Activated CD4-positive, alpha-beta T cell treated with anti-CD3 and anti-CD28 coated beads, Interleukin-2, amount 50 U/mL, for 48 hours (primary cell): ENCODE measurements at places on chromosomes 7 and 10.

GRCh38 chr7:139743267-139743966, 34.4 kb downstream of the HIPK2 start:
- DNase-seq = no peak

DNA sequence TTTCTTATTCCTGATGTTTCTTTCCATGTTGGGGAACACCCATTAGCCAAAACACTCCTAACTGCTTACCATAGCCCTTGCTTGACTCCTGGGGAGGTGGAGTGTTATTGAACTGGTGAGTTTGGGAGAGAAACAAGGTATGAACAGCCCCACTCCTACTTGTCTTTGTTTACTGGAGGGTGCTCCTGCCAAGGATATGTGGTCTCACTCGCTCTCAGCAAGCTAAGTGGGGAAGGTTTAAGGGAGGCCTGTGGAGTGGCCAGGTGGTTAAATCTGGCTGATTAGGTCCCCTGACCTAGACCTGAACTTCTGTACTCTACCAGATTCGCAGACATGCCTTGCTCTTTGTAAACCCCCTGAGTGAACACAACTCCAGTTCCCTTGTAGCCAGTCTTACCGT, 300.1 kb downstream of the PTEN start:
- no peak for DNase-seq

DNA sequence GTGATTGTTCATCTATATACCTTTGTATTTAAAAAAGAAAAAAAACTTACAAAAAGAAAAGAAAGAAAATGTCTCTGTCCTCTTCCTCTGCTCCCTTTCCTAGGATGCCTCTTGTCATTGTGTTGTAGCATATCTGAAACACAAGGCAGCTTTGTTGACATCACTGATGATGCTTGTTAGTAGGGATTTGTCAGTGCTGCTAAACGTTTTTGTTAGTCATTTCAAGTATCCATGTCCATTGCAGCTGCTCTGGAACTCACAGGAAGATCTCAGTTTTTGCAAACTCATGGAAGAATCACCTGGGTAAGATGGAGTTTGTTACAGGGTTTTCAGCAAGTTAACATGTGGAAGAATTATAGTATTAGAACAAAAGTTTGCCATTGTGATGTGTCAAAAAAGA, 123.6 kb downstream of the CCSER2 start:
- no peak for DNase-seq

GRCh38 chr10:104904753-104905323, 263.7 kb downstream of the SORCS3 start:
- DNase-seq = no peak

DNA sequence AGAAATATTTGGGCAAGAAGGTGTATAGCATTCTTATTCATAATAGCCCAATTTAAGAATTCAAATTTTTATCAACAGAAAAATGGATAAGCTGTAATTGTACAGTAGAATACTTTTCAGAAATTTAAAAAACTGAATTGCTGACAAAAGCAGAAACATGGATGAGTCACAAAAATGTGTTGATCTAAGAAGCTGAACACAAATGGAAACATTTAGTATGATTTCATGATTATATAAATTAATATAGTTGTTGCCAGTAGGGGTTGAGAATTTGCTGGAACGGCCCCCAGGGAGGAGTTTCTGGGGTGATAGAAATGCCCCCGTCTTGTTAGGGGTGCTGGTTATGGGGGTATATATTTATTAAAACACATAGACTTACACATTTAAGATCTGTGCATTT, 179.1 kb downstream of the KLF6 start:
- no peak for DNase-seq

DNA sequence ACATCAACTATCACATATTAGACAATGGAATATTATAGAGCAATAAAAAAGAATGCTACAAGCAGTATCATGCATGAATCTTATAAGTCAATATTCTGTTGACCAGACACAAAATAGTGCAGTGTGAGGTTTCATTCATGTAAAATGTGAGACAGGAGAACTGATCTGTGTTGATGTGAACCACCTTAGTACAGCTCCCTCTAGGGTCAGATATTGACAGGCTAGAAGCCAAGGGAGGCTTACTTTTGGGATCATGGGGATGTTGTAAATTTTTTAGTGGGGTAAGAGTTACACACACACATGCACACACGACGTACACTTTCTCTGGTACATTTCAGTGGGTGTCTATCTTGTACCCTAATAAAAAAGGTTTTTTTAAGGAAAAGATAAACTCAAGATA, 231.6 kb upstream of the FOXK1 start:
- no peak for DNase-seq

DNA sequence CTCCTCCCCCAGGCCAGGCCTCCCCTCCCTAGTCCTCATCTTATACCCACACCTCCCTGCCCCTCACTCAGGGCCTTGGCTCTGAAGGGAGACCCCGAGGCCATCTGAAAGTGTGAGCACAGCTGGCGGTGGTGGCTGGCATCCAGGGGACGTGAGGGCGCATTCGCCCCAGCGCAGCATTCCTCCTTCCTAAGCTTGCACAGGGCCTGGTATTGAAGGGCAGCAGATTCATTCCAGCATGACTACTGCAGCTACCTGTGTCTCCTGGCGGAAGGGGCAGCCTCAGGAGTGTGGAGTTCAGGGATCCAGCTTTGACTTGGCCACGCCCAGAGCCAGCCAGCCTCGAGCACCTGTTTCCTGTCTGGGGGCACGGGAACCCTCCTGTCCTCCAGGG, 72.6 kb downstream of the PARP12 start:
- no peak for DNase-seq

GRCh38 chr7:38339953-38340819, 66.8 kb upstream of the TARP start:
- no peak for DNase-seq

- DNase-seq = no peak
Observed at GRCh38 chr7:73622909-73623797, 1.2 kb downstream of the MLXIPL start.

DNA sequence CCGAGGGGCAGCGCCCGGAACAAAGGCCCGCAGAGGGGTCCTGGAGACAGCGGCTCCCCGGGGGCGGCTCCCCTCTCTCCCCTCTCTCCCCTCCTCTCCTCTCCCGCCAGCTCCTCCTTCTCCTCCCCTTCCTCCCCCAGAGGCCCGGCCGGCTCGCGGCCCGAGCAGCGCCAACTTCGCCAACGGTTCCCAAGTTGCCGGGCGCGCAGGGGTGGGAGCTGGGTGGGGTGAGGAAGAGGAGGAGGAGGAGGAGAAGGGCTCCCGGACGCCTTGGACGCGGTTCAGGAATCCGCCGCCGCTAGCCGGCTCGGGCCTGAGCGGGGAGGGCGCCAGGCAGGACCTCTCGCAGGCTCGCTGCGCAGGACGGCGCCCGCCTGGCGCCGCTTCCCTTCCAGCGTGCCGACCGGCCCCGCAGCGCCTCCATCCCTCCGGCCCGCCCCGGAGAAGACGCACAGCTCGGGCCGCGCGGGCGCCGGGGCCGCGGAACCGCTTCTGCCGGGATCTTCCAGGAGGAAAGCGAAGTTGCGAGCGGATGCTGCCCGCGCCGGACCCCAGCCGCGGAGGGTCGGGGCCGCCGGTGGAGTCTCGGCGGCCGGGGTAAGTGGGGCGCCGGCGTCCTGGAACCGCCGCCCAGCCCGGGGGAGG, at the start of gene CHST3:
CHST3 (plus strand) TSS at position 298 of the 645 bp plus-strand sequence. CDS start 41,448 bp downstream, outside the sequence.
- DNase-seq = peak; percentile 17

GRCh38 chr10:16570731-16571130, 49.1 kb upstream of the C1QL3 start:
- DNase-seq = no peak

DNA sequence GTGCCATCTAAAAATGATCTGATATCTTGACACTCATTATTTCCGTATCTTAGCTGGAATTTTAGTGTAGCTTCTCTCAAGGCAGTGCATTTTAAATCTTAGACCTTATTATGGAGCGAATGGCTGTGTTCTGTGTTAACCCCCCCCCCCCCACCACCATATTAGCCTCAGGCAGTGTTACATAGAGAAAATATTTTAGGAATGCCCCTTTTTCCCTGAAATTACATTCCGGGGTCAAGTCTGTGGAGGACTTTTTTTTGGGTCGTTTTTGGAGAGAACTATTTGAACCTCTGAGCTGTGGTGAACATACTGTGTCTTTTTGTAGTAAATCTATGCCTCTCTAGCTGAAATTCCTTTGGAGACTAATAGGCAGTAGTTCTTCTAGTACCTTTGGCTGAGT, 3.1 kb downstream of the CCDC126 start:
- no peak for DNase-seq

DNA sequence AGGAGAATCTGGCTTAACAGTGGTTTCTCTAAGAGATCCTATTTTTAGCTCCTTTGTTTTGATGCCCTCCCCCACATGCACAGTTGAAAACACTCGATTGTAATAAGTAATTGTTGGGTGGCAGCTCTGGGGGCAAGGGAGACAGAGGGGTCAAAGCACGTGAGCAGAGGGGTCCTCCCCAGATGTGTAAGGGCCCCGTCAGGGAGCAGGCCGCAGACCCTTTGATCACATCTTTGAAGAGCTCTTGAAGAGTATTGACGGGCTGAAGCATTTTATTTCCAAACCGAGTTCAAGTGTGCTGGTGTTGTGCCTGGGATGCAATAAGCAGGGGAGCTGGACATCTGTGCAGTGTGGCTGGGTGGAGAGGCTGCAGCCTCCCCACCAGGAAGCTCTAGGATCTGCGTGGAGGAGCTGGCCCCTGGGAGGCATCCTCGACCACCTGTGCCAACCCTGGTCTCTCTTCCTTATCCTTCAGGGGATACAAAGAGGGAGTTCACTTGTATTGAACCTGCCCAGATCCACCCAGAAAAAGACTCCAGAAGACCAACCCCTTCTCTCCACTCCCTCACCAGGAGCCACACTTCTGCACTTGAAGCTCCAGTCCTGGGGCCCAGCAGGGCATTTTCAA, 473.0 kb upstream of the MGMT start:
- DNase-seq = no peak

DNA sequence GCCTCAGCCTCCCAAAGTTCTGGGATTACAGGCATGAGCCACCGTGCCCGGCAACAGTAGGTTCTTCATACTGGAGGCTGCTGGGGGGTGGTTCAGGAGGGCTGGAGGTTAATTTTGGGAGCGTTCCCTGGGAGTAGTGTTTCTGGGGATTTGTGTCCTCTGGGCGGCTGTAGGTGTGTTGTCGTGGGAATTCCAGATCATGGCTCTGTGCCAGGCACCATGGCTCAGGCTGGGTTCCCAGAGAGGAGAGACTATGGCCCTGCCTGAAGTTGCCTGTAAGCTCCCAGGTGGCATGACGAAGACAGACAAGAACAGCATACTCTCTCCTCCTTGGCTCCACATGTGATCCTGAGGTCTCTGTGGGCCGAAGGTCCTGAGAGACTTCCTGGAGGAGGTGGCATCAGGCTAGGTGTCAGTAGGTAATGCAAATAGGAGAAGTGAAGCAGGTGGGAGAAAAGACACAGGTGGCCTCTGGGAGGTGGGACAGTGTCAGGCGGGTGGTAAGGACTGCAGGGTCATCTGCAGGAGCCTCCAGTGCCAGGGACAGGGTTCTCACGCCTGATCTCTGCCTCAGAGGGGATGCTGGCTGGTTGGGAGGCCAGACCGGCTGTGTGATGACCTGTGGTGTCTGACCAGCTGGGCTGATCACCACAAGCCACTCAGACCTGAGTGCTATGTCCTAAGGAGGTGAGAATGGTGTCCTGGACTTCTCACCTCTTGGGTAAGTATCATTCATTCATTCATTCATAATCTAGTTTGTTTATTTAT, 18.7 kb downstream of the CLIP2 start:
- no peak for DNase-seq

DNA sequence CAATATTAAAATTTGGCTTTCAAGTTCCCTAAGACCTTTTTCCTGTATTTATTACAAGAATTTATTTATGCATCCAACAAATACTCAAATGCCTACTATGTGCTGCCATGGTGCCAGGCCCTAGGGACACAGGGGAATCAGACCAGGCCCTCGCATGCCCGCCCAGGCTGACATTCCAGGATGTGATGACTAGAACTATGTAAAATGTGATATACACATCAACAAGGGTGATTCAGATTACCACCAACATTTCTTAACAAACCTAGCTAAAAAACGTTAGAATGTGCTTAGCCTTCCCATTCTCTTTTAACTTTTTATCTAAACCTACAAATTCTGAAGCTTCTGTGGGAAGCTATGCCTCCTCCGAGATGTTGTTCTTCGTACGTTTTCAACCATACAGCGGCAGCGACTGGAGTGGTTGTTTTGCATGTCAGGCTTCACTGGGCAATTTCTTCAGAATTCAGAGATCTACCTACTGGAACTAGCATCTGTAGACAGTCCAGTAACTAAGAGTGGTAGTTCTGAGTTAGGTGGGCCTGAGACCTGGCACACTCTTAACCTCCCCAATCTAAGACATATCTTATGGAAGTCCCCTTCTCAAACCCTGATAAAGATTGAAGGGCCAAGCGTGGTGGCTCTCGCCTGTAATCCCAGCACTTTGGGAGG, 22.1 kb downstream of the GNA12 start:
- no peak for DNase-seq

DNA sequence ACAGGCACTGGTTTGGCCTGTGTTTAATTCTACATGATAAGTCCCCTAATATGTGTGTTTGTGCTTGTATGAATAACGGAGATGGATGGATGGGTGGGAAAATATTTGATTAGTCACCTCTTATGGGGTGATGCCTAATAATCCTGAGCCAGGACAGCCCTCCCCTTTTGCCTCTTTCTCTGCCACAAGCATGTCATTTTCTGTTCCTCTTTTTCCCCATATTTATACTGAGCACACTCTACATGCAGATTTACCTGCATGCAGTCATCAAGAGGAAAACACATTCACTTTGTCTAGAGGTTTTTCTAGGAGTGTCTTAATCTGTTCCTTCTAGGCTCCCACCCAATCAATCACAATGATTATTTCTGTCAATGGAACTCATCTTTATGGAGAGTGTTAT, 111.6 kb upstream of the TBX20 start:
- DNase-seq = no peak

DNA sequence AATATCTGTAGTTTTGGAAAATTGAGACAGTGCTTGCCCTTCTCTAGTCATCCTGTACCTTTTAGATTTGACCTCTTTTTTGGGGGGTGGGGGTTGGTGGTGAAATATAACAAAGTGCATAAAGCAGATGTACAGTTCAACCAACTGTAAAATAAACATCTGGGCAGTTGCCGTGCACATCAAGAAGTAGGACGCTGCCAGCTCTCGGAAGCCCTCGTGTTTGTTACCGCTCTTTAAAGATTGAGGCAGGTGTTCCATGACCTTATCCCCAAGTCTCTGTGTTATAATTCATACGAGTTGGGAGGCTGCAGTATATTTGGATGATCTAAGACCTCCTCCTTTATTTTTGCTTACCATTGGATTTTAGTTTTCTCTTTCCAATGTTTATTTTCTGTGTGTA, 55.1 kb downstream of the SDK1 start:
- DNase-seq = no peak

GRCh38 chr7:4073750-4074149, 608.3 kb upstream of the FOXK1 start:
- no peak for DNase-seq
